Activated T-cell treated with anti-CD3 and anti-CD28 coated beads, Interleukin-2, amount 50 U/mL, for 24 hours (primary cell): ENCODE measurements at places on chromosomes 4 and X.

GRCh38 chr4:67616478-67616877 is 58.0 kb downstream of the STAP1 start:
- H3K27ac ChIP-seq = no peak overlapping the region
- H3K36me3 ChIP-seq = peaks cover 78% of the 10 kb centered on the region
- peaks cover 2% of the 10 kb centered on the region for H3K4me1 ChIP-seq
- H3K4me3 ChIP-seq = no peak overlapping the region
- no peaks in the 10 kb centered on the region for H3K27me3 ChIP-seq

DNA sequence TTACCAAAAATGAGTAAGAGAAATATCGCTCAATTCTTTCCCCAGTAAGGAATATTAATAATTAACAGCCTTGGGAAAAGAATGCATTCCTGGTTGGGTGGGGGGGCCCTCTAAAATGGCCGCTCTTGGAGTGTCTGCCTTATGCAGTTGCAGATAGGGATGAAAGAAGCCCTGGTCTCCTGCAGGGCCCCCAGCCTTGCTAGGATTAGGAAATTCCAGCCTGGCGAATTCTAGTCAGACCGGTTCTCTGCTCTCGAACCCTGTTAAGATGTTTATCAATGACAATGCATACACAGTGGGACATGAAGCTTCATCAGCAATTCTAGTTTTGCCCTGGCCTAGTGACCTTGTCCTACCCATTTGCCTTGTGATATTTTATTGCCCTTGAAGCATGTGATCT is 1047.7 kb upstream of the GRID2 start:
- H3K4me3 ChIP-seq = no peak overlapping the region
- H3K4me1 ChIP-seq = no peaks in the 10 kb centered on the region
- H3K27ac ChIP-seq = no peak overlapping the region
- no peaks in the 10 kb centered on the region for H3K27me3 ChIP-seq
- no peak for DNase-seq

DNA sequence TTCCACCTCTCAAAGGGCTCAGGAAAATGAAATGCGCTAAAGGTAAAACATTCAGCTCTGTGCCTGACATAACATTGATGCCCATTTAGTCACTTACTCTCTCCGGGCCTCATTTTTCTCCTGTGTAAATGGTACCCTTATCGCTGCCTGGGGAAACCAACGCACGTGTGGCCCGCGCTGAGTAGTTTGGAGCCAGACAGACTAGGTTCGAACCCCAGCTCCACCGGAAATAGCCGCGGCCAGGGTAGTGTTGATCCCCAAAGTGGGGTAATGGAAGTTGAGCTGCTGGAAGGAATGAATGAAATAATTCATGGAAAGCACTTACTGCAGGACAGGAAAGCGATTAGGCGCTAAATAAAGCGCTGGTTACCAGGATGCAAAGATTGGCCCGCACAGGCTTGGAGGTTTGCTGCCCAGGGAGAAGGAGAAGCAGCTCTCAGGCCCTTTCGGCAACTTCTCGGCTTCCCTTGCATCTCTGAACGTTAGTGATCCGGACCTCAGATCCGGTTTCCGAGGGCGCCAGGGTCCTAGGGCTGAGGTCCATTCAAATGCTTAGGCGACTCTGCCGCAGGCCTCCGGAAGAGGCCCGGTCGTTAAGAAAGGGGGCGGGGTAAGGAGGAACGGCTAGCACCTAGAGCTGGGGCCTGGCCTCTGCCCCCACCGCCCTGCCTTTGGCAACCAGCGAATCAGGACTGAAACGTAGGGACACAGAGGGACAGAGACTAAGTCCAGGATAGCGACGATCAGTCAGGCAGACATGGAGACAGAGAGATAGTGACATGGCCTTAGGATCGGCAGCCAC is 13.3 kb downstream of the NKX3-2 start:
- peaks cover 98% of the 10 kb centered on the region for H3K27me3 ChIP-seq
- H3K4me3 ChIP-seq = no peak overlapping the region
- H3K36me3 ChIP-seq = no peaks in the 10 kb centered on the region

GRCh38 chrX:136214551-136214950 is 36.6 kb downstream of the MAP7D3 start:
- no peaks in the 10 kb centered on the region for H3K4me1 ChIP-seq
- H3K36me3 ChIP-seq = peaks cover 45% of the 10 kb centered on the region
- H3K27ac ChIP-seq = no peak overlapping the region
- no peak for DNase-seq
- H3K4me3 ChIP-seq = no peak overlapping the region
- H3K27me3 ChIP-seq = peaks cover 18% of the 10 kb centered on the region
